NCI-H345 (cell line): ENCODE measurements at places on chromosomes 5 and 9.

DNA sequence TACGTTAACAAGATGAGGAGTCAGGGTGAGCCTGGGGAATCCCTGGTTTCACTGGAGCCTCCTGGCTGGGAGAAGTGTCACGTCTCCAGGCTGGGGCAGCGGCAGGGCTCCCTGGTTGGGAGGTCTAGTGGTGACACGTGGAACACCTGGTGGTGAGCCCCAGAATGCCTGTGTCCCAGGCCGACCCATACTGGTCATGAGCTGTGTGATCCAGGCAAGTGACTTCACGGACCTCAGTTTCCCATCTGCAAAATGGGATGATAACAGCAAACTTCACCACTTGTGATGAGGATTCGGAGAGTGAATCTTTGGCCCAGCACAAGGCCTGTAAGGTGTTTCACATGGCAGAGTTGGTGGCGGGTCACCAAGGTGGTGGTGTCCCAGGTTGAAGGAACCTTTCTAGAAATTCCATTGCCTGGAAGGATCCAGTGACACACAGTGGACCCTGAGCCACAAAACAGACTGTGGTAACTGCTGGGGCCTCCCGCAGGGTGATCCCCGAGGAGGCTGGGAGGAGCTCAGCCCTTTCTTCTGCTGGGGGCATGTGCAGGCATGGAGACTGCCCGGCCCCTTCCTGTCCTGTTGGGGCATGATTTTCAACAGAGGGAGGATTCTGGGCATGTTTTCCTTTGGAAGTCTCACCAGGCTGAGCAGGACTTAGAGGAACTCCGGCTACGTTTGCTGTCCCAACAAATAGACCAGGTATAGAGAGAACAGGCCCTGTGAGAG lies 153.9 kb upstream of the IER5L start:
- no peak for DNase-seq

- DNase-seq = no peak
Measured at GRCh38 chr9:70933321-70933720, 188.1 kb downstream of the TRPM3 start.

DNA sequence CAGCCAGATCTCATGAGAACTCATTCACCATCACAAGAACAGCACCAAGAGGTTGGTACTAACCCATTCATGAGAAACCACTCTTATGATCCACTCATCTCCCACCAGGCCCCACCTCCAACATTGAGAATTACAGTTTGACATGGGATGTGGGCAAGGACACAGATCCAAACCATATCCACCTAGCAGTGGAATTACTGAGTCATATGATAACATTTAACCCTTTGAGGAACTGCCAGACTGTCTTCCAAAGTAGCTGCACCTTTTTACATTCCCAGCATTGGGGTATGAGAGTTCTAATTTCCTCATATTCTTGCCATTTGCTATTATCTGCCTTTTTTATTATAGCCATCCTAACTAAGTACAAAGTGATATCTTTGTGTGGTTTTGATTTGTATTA lies 51.9 kb downstream of the CTNNA1 start:
- no peak for DNase-seq

DNA sequence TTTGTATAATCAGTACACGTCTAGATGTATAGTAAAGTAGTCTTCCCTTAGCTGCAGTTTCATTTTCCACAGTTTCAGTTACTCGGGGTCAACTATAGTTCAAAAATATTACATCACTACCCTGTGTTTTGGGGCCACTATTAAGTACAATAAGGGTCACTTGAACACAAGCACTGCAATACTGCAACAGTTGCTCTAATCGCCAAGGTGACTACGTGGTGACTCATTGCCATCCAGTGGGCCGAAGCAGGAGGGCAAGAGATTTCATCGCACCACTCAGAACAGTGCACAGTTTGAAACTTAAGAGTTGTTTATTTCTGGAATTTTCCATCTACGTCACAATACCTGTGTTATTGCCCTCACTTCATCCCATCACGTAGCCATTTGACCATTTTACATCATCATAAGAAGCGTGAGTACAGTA lies at the start of gene ARL14EPL:
ARL14EPL (plus strand) TSS at position 379 of the 424 bp plus-strand sequence. CDS start 18,994 bp downstream, outside the sequence.
- DNase-seq = no peak

- no peak for DNase-seq
Measured at GRCh38 chr5:122702524-122702875, 72.4 kb upstream of the SNX2 start.

DNA sequence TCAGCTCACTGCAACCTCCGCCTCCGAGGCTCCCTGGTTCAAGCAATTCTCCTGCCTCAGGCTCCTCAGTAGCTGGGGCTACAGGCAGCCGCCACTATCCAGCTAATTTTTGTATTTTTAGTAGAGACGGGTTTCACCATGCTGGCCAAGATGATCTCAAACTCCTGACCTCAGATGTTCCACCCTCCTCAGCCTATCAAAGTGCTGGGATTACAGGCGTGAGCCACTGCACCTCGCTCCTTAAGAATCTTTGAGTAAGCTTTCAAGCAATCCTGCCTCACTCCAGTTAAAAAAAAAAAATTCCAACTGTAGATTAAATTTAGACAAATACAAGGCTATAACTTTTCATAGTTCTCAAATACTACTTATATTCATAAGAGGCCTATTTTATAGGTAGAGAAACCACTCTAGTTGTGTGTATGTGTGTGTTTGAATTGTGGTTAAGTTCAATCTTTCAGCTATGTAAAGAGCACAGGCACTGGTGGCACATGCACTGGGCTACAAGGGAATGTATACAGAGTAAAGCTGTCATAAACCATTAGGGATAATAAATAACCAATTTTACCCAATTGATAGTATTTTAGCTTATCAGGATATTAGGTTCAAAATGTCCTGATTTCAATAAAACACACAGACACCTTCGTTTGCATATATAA lies 50.6 kb upstream of the RAPGEF6 start:
- DNase-seq = no peak
